ENCODE measurements at places on chromosomes 3 and 15.
A peak's percentile ranks its signal among the peaks of the same experiment; 100 is the strongest.

- DNase-seq, result peak; percentile 35
Measured at GRCh38 chr15:67823314-67824196, 1.8 kb upstream of the SKOR1 start.

- DNase-seq, result no peak
Measured at GRCh38 chr3:84224262-84224661, 734.5 kb upstream of the CADM2 start.

DNA sequence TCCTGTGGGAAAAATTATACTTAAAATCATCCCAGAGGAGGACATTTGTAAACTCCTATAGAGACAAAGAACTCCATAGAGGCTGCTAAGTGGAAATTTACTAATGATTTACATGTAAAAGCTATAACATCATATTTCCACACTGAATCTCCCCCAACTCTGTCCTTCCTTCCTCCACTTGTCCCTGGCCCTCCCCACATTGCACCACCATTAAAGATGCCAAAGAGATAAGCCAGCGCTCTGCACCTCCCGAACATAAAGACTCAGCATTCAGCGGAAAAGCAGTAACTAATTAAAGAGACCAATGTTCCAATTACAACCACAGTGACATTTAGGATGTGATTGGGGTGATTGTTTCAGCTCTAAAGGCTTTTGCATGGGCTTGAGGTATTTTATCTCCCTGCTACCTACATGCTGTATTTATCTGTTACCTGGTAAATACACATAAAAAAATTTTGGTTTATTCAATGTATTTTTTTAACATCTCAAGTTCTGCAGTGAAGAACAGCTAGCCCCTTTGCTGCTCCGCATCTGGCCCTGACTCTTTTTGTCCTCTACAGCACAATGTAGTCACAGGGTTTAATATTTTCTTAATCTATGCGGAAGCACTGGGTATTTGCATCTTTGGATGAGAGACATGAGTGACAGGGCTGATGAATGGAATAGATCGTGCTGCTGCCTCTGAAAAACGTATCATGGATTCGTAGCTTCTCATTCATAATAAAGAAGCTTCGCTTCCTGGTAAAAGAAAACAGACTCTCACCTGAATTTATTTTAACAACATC is 35.3 kb upstream of the B3GNT5 start:
- DNase-seq, result no peak

- no peak for DNase-seq
Measured at GRCh38 chr3:153277029-153277428, 115.0 kb downstream of the RAP2B start.

- no peak for DNase-seq
Measured at GRCh38 chr3:126340596-126340942, 16.6 kb downstream of the KLF15 start.

- no peak for DNase-seq
Measured at GRCh38 chr3:43870844-43871626, 180.3 kb downstream of the ABHD5 start.

GRCh38 chr3:56825567-56826438 is 24.1 kb upstream of the ARHGEF3 start:
- DNase-seq, result no peak

- DNase-seq, result no peak
Measured at GRCh38 chr15:87902772-87903426, 353.6 kb downstream of the NTRK3 start.

DNA sequence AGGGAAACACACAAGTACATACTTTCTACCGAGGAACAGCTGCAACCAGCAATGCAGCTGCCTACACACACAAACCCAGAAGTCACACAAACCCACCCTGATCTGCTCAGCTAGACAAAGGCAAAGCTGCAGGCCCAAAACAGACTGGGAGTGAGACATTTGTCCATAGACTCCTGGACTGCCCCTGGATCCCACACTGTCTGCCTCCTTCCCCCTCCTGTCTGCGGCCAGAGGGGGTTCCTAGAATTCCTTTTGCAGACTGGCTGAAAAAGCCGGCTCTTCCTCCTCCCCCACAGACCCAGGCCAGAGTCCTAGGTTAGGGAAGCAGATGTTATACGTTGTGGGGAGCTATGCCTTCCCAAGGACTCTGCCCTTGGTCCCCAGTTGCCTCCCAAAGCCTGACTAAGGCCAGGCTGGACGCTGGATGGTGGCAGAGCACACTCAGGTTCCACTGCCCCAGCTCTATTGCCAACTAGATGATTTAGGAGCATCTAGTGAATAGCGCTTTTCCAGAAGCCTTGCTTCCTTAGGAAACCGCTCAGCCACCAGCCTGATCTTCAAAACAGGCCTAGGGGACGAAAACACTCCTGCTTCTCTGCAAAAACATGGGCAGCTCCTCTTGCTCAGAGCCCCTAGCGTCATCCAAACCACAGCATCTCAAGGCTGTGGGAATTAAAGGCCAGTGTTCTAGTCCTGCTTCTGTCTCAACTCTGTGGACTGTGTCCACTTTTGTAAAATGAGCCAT is 37.4 kb upstream of the CILP start:
- DNase-seq, result no peak

- DNase-seq, result no peak
Measured at GRCh38 chr3:57889807-57890206, 118.4 kb upstream of the FLNB start.

DNA sequence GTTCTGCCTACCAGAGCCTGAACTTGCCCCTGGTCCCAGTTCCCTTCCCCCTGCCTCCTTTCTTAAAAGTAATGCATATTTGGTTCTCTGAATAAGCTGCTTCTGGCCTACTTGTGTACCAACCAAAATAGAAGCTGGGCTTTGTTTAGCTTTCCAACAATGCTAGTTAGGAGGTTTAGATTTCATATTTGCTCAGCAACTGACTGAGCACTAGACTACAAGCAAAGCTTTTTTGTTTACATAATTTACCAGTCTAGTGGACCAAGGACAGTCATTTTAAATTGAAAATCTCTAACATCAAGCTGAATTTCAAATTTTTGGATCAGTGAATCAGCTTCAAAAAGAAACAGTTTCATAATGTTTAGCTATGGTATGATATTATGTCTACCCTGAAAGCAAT is 331.2 kb downstream of the ULK4 start:
- DNase-seq, result no peak

GRCh38 chr3:167166594-167167253 is 213.4 kb downstream of the ZBBX start:
- DNase-seq, result no peak

- DNase-seq, result no peak
Measured at GRCh38 chr15:78207110-78207458, 27.3 kb downstream of the ACSBG1 start.

GRCh38 chr3:29583861-29584260 is 303.0 kb downstream of the RBMS3 start:
- DNase-seq, result no peak

- no peak for DNase-seq
Measured at GRCh38 chr15:66924889-66925288, 140.5 kb upstream of the SMAD3 start.

GRCh38 chr3:152455989-152456388 is 187.3 kb downstream of the MBNL1 start:
- no peak for DNase-seq

DNA sequence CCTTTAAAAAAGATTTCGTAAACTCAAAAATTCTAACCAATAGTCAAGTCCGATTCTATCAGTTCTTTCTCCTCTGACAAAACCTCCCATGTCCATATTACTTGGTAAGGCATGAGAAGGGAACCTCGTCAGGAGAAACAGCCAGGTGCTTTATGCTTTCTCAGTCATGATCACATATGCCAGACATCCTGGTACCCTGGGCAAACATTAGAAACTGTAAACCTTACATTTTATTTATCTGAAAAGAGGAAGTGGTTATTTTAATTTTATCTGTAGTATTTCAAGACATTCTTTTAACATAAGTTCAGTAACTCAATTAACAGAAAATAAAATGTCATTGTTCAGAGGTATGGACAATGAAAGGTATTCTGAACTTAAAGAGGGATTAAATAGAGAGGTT is 474.8 kb upstream of the GBE1 start:
- DNase-seq, result no peak

DNA sequence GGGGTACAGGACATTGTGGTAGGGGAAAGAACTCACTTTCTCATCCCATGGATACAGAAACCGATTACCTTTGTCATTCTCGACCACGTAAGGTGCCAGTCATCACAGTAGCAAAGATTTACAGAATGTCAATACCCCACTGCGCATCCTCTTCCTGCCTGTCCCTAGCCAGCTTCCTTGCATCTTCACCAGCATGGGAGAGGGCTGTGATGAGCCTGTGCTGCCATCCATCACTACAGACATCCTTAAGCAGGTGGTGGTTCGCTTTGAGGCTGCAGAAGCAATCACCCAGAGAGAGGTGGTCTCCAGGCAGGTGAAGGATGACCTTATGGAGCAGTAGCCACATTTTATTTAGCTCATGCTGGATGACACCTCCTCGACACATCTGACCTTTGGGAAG is 23.3 kb upstream of the ARIH1 start:
- no peak for DNase-seq

DNA sequence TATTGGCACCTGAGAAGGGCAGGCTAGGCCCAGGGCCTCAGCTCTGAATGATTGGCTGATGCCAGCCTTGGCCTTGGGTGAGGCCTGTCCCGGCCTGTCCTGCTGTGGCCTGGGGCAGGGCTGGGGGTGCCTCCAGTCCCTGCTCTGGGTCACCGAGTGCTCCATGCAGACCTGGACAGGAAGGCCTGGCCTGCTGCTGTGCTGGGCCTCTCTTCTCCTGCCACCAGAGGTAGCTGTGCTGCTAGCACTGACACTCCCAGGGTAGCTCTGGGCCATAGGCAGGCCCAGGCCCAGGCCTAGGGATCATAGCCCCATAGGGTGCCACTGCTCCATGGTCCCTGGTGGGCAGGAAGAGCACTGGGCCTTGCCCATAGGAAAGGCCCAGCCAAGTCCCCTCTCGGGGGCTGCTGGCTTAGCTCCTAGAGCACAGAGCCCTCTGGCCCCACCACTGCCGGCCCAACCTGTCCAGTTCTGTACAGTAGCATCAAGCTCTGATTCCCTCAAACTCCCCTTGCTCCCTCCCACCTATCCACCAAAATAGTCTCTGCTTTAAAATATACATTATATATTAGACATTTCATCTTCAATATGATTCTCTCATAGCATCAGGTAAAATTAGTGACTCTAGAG is 18.2 kb downstream of the ABTB1 start:
- DNase-seq, result no peak

DNA sequence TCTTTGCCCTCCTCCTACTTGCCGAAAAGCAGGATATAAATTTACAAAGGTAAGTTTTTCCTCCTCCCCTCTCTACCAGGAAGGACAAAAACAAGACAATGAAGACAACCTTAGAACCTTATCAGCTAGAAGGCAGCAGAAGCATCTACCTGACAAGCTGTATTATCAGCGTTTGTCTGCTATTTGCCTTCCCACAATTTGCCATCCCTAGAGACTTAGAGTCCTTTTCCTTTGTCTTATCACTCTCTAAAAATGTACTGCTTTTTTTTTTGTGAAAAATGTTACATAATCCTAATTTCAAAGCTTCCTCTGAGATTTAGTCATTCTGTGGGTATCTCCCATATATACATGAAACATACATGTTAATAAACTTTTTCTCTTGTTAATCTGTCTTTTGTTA is 176.9 kb upstream of the PROK2 start:
- no peak for DNase-seq

- DNase-seq, result no peak
Measured at GRCh38 chr3:77091809-77092208, 51.9 kb downstream of the ROBO2 start.

DNA sequence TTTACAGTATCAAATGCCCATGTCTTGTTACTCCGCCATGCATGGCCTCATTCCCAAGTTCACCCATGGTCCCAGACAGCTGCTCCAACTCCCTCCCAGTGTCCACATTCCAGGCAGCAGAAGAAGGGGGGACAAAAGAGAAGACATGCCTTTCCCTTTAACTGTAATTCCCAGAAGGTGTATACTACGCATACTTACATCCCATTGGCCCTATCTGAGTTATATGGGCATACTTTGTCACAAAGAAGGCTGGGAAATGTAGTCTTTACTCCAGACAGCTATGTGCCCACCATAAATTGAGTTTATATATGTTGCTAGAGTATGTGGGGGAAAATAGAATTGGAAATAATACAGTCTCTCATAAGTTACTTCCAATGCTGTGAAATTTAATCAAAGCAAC is 70.5 kb downstream of the ERC2 start:
- DNase-seq, result no peak

GRCh38 chr3:152051501-152052404 is 178.3 kb downstream of the SUCNR1 start:
- DNase-seq, result no peak

- no peak for DNase-seq
Measured at GRCh38 chr15:74036271-74037170, 42.0 kb downstream of the PML start.

GRCh38 chr3:121018917-121019321 is 110.9 kb downstream of the STXBP5L start:
- DNase-seq, result no peak

GRCh38 chr3:189099505-189100290 is 72.1 kb upstream of the TPRG1 start:
- DNase-seq, result no peak

DNA sequence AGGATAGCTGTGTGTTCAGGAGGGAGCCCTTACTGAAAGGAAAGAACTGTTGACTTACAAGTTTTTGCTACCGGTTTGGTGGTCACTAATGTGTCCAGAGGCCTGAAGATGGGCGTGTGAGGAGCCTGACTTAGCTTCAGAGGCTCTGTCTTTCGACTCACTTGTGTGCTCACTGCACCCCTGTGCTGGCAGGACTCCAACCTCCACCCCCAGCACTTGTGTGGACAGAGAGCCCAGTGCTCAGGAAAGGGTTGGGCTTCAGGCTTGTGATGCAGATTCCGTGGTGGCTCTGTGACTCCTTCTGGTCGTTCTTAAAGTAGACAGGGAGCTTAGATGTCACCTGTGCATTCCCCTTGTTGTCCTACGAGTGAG is 100.9 kb downstream of the PGPEP1L start:
- DNase-seq, result no peak

DNA sequence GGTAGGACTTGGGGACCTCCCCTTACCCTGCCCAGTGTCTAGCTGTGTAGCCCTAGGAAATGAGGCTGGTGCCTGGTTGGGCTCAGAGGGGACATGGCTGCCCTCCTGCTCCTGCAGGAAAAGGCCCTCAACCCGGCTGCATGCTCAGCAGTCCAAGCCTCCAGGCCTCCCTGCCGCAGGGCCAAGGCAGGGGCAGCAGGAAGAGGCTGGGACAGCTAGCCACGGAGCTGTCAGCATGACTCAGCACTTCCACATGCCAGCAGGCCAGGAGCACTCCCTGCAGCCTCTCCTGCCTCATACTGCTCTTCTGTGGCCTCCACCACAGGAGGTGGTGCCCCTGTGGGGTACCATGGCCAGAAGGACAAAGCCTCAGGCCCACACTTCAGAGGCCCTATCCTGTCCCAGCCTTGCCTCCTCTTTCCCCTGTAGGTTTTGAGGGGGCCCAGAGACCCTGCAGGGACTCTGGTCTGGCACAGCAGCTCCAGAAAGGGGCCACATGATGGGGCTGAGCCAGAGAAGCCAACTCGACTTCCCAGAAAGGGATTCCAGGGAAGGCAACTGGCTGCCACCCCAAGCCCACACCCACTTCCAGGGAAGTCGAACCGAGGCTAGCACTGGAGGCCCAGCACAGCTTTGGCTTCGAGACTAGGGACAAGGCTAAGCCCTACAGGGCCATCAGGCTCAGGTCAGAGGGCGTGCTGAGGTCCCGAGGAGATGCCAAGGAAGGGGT is 19.5 kb downstream of the TKT start:
- no peak for DNase-seq

- DNase-seq, result peak; percentile 63
Measured at GRCh38 chr3:63864008-63864964, 619 bp downstream of the ATXN7 start.

GRCh38 chr15:42102646-42103235 is 8.4 kb upstream of the PLA2G4D start:
- DNase-seq, result no peak

- DNase-seq, result no peak
Measured at GRCh38 chr3:109923431-109923830, 586.1 kb upstream of the DPPA4 start.

- no peak for DNase-seq
Measured at GRCh38 chr3:52176180-52176752, 21.7 kb upstream of the ALAS1 start.
